ENCODE measurements at places on chromosomes 7 and 10.

DNA sequence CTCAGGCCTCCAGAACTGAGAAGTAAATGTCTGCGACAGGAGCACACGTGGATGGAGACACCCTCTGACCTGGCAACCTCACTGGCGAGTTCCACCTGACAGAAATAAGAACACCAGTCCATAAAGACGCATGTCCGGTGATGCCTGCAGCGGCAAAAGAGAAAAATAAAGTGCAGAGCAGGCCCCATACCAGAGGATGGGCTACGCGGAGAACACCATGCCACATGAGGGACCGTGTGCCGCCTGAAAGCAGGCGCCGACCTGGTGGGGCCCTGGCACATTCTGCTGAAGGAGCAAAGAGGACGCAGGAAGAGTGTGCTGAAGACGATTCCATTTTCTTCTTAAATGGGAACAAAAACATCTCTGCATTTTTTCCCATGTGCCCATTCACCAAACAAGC is 105.0 kb downstream of the VIPR2 start:
- DNase-seq = no peak

GRCh38 chr7:111788286-111789047 is 226.2 kb upstream of the IMMP2L start:
- DNase-seq = no peak

GRCh38 chr7:38299275-38299931 is 26.0 kb upstream of the TARP start:
- no peak for DNase-seq

DNA sequence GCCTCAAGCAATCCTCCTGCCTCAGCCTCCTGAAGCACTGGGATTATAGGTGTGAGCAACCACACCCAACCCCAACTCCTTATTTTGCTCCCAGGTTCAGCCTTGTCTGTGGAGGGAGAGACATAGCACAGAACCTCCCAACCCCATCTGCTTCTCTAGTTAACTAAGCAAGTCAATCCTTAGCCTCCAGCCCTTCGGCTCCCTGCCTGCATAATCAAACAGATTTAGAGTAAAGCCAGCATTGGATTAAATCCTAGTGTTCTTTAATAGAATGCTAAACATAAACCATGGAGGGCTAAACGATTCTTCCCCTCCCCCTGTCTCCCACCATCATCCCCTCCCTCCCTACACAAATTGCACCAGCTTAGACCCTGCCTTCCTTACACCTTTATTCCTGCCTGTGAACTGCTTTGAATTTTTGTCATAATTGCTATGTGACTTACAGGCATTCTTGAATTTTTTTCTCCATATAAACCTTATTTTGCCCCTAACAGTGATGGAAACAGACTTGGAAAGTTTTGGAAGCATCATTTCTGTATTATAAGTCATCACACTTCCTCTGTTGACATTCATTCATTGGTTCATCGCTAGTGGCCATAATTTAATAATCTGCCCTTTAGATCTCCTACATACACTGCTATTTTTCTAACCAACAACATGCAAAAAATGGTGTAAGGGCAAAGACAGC is 72.6 kb upstream of the TOMM7 start:
- DNase-seq = no peak

DNA sequence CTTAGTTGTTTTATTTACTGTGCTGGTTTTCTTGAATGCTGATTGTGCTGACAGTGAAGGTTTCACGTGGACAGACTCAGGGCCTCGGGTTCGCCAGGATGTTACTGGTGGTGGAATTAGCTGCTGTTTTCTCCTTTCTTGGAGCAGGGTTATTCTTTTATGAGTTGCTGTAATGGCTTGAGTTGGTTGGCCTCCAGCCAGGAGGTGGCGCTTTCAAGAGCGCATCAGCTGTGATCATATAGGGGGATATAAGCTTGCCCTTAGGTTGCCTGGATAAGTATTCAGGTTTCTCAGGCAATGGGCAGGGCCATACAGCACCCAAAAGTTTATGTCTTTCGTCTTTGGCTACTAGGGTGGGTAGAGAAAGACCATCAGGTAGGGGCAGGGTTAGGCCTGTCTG is 741.3 kb downstream of the PHTF2 start:
- DNase-seq = no peak
